NCI-H1417 treated with DMSO at 0.1 percent for 48 hours (cell line): ENCODE measurements at places on chromosomes 7 and 10.

GRCh38 chr10:2978111-2978510, 89.2 kb upstream of the PFKP start:
- no peak for DNase-seq

- DNase-seq: no peak
Measured at GRCh38 chr10:100696477-100696901, 48.9 kb upstream of the PAX2 start.

DNA sequence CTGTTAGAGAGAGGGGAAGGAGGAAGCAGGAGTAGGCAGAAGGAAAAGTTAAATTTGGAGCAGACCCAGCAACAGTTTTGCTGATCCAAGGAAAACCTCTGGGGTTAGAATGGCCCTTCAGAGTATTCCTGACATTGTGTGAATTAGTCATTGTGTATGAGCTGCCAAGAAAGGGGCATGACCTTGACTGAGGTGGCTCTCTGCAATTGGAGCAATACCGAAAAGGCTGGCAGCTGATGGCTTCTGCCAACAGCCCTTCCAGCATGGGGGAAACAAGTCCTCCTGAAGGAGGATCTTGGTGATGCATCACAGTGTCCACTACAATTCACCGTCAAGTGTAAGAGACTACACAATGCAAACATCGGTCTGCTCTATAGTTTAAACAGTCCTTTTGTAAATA, 20.6 kb upstream of the WASL start:
- DNase-seq: no peak

- DNase-seq: no peak
Measured at GRCh38 chr7:28407651-28408050, 4.7 kb upstream of the CREB5 start.

DNA sequence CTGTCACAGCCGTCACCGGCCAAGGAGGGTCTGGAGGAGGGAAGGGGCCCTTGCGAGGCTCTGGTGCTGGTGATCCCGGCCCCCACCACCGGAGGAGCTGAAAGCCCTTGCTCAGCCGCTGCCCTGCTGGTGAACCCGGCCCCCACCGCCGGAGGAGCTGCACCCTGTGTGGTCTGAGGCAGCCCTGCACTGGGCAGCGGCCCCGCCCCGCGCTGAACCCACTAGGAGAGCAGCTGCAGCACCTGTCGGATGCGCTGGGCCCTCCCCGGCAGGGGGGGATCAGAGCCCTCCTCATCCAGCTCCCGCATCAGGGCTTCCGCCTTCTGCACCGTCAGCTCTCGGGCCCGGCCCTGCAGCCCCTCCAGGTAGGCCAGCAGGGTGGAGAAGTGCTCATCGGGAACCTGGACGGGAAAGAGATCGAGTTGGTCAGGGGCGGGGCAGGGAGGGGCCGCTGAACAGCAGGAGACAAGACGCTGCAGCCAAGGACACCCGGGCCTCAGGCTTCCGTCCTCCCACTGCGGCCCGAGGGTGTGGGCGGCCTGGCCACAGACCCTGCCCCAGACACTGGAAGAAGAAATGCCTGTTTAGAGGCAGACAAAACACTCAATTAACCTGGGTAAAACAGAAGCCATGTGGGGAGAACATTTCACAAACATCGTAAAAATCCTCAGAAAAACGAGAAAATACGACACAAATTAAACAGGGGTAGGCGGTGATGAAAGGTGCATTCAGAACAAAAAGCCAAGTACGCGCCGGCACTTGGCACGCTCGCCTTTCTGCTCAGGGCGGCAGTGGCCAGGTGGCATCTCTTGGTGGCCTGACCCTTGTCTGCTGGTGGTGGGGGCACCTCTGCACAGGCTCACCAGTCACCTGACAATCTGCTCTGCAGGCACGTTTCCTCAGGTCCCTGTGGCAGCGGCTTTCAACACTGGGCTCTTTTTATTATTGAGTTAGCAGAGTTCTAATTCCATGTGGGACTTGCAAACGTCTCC, 14.7 kb downstream of the CYP2W1 start:
- peak; percentile 49 for DNase-seq

DNA sequence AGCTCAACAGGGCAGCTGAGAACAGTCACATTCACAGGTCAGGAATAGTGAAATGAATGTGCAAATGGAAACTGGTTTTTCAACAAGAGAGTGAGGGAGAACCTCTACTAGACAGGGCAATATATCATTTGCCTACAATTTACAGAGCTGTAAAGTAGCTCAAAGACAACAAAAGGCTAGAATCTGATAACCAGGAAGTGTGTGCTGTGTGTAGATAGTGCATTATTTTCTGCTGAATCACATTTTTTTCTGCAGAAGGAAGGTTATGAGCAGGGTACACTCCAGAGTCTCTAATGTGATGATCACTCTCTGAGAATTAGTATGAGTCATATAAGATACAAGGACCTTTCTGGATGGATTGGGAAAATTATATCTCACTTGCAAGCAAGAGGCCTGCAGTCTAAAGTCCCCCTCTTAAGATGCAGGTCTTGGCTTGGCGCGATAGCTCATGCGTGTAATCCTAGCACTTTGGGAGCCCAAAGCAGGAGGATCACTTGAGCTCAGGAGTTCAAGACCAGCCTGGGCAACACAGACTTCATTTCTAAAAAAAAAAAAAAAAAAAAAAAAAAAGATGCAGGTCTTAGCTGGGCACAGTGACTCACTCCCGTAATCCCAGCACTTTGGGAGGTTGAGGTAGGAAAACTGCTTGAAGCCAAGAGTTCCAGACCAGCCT, 59.9 kb upstream of the COBL start:
- no peak for DNase-seq

- no peak for DNase-seq
Measured at GRCh38 chr10:30897547-30897946, 134.1 kb downstream of the ZNF438 start.

- DNase-seq: no peak
Measured at GRCh38 chr10:133526957-133527588, at the start of gene CYP2E1. Gene CYP2E1, plus strand, starts transcription at chr10:133527363. Its CDS starts 33 bp downstream, at chr10:133527396.

DNA sequence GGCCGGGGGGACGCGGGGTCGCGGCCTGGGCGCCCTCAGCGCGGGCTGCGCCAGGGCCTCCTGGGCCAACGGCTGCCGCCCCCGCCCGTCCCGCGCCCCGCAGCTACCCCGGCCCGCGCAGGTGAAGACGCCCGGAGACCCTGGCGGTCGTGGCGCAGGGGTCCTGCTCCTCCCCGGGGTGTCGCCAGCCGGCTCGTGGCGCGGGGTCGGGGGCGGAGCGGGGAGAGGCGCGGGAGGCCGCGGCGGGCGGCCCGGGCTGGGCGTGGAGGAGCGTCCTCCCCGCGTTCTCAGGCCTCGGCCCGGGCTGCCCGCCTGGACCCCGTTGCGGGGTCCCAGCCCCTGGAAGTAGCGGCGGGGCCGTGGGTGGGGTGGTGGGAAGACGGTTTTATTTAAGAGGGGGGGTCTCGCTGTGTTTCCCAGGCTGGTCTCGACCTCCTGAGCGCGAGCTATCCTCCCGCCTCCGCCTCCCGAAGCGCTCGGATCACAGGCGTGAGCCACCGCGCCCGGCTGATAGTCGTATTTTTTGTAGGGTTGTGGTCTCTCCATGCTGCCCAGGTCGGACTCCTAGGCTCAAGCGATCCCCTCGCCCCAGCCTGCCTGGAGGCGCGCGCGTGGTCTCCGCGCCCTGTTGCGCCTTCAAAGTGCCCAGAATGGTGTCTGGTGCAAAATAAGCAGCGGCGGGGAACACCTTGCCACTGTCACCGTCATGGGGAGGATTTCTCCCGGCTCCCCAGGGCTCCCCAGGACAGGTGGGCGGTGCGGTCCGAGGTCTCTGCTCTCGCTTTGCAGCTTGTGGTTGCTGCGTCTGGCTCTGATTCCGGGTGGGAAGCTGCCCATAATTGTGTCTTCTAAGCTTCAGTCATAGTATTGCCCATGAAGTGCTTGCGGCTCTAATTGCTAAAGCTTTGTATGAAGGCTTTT, 15.3 kb upstream of the SUN1 start:
- no peak for DNase-seq

DNA sequence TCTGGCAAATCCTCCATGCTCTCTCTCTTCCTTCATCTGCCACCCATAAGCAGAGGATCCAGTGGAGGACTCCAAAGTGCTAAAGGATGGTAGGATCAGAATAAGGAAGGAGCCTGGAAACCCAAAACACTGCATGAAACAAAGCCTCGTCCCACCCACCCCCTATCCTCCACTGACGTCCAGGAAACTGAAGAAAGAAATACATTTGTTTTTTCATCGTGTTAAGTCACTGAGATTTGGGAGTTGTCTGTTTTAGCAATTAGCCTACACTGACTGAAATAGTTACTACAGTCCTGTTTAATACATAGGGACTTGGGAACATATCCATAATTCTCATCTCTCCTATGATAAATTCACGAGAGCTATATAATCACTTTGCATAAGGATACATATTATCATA, 14.8 kb downstream of the ANXA7 start:
- no peak for DNase-seq

GRCh38 chr7:99108613-99109012, 35.3 kb downstream of the SMURF1 start:
- DNase-seq: no peak

DNA sequence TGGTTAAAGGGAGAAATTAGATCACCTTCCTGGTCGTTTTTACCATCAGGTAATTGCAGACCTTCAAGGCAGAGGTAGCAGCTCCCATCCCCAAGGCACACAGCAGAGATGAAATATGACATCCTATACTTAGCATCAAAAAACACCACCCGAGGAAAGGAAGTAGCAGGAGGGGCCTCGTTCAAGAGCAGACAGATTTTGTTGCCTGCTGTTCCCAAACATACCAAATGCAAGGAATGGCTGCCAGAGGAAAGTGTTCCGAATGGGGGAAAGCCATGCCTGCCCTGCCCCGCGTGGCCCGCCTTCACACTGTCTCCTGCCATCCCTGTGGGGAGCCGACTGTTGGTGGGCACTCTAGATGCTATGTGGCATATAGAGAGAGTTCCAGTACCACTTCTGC, 18.0 kb downstream of the FKBP6 start:
- no peak for DNase-seq

GRCh38 chr7:80414331-80414730, 97.5 kb downstream of the GNAT3 start:
- no peak for DNase-seq

GRCh38 chr7:45922810-45923209, 1.7 kb upstream of the IGFBP3 start:
- no peak for DNase-seq

DNA sequence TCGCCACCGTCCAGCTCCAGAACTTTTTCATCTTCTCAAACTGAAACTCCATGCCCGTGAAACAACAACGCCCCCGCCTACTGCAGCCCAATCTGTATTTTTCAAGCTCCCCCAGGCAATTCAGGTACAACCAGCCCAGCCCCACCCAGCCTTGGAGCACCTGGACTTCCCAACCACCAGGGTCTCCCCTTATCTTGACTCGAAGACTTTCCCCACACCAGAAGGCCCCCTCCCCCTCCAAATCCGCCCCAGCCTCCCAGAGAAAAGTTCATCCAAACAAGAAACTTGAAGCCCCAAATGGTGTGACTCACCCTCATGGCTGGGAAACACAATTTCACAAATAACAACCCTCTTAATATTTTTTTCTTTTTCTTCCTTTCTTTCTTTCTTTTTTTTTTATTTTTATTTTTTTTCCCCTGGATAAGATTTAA, 10.6 kb downstream of the ZCCHC24 start:
- DNase-seq: no peak

GRCh38 chr10:96691761-96692160, 28.6 kb downstream of the PIK3AP1 start:
- no peak for DNase-seq

DNA sequence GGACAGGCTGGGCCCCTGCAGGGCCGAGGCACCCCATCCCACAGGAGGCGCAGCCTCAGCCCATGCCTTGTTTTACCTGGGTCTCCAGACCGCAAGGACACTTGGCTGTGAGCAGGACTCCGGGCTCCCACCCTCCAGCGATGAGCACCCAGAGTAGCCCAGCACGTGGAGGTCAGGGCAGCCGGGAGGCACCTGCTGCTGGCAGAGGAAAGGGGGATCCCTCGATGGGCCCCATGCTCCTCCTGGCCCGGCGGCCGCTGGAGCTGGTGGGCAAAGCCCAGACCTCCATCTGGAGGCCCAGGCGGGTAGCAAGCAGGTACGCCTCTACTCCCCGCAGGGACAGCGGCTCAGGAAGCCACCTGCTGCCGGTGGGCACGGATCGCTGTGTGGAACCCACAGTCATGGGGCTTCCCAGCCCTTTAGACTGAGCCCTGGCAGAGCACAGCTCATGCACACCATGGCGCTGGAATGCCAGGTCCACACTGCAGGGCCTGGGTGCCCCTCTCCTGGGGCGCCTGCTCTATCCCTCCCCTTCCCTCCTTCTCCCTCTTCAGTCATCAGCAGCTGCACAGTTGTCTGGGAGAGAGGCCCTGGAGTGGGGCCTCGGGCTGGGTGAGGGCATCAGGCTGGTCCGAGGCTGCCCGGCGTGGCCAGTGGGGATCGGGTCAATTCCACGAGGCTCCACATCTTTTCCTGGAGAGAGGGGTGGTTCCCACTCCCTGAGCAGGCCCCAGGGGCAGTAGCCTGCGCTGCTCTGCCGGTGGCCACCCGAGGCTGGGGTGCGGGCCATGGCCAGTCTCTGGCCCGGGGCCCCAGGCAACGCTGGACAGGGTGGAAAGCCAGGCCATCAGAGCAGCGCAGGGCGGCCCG, 65.7 kb downstream of the PWWP2B start:
- no peak for DNase-seq

DNA sequence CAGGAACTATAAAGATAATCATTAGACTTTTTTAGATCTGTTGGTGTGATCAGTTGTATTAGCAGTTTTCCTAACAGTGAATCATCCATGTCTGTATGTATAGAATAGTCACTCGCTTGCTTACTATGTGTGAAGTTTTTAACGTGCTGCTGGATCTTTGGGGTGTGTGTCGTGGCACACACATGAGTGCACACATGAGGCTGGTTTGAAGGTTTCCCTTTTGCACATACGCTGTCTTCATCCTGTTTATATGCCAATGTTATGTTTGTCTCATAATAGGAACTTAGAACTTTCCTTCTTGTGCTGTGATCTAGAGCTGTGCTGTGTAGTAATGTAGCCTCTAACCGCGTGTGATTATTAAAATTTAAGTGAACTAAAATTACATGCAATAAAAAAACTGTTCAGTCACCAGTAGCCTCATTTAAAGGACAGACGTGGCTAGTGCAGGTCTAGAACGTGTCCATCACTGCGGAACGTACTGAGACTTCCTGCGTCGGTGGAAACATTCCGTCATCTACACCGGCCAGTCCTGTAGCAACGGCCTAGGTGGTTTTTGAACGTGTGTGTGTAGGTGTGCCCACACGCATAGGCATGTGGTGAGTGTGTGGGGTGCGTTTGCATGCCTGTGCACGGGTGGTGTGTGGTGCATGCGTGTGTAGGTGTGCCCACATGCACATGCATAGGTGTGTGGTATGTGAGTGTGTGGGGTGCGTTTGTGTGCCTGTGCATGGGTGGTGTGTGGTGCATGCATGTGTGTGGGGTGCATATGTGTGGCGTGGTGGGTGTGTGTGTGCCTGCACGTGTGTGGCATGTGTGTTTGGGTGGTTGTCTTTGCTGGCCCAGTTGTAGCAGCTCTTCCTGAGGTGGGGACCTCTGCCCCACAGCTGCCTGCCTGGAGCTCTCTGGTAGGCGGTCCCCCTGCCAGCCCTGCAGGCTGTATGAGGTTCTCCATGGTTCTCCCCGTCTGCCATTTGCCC, 56.6 kb downstream of the INPP5A start:
- DNase-seq: no peak
